DMS79 treated with DMSO at 0.1 percent for 48 hours (cell line): ENCODE measurements at places on chromosomes 4 and X.

DNA sequence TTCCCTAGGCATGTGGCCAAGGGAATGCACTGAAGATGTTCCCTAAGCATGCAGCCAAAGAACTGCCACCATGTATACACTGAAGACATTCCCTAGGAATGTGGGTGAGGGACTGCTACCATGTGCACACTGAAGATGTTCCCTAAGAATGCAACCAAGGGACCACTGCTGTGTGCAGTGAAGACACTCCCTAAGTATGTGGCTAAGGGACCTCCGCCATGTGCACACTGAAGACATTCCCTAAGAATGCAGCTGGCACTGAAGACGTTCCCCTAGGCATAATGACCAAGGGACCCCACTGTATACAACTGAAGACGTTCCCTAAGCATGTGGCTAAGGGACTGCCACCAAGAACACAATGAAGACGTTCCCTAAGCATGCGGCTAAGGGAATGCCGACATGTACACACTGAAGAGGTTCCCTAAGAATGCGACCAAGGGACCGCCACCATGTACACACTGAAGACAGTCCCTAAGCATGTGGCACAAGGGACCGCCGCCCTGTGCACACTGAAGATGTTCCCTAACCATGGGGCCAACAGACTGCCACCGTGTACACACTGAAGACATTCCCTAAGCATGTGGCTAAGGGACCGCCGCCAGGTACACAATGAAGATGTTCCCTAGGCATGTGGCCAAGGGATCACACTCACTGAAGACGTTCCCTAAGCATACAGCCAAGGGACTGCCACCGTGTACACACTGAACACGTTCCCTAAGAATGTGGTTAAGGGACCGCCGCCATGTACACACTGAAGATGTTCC lies 25.6 kb downstream of the DHRSX start:
- no peak for DNase-seq

DNA sequence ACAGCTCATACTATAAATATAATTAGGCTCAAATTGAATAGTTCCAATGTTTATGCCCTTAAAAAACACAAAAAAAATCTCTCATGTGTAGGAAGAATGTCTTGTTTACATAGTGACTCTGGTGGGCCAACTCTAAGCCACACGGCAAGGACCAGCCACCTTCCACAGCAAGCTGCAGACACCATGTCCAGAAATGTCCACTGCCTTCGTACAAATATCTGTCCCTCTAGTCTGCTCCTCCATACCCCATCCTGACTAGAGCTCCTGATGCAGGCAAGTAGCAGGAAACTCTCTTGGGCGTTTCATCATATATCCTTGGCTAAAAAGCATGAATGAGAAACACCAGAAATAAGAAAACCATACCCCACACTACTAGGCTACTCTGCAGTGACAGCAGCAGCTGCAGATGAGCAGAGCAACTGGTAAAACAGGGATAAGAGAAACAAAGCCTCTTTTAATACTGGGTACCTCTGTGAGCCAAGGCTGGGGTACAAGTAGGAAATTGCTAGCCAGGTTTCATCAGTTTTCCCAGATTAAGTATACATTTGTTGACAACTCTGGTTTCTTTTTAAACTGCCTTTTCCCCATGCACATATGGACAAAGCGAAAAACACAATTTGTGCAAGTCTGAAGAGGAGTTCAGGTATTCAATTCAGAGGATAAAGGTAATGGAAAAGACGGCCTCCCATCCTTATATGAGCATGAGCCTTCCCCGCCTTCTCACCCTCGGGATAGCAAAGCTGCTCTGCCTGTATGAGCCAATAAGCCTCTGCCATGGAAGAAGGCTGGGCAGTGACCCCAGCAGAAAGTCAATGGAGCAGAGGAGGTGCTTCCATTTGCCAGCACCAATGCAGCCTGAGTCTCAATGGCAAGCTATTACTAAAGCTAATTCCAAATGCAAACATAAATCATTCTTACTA lies 245.4 kb downstream of the DCLK2 start:
- DNase-seq: no peak

GRCh38 chr4:165248102-165248501 lies 40.7 kb downstream of the KLHL2 start:
- no peak for DNase-seq

DNA sequence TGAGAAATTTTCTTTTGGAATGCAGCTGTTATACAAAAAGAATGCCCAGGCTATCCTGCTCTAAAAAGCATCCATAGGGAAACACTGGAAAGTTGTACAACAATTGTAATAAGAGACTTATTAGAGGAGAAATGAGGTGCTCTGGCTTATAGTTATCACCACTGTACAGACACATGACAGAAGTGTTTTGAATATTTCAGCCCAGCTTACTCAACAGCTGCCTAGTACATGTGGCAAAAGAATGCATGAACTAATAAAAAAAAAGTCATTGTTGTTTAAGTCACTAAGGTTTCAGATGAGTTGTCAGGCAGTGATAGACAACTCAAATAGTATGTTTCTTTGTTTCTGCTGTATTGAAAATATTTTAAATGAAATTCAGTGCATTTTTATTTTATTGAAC lies 307.7 kb downstream of the GPM6A start:
- DNase-seq: no peak

GRCh38 chr4:105921301-105921700 lies 26.0 kb downstream of the NPNT start:
- no peak for DNase-seq

- DNase-seq: no peak
Measured at GRCh38 chr4:156838761-156839160, 132.8 kb downstream of the PDGFC start.

DNA sequence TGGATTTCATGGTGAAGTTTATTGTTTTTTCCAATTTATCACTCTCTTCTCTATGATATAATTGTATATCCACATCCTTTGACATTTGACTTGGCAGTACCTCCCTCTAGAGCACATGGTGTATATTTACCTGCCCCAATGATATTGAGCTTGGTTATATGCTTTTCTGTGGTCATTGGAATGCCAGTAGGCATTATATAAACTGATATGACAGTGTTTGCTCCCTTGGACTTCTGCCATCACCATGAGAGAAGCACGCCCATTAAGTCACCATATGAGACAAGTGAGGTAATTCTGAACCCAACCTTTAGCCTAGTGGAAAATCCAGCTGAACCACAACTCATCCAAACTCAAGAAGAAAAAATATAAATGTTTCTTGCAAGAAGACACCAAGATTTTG lies 2761.5 kb downstream of the ARAP2 start:
- DNase-seq: no peak

- DNase-seq: no peak
Measured at GRCh38 chrX:154517101-154517781, 1.2 kb upstream of the FAM3A start.

- no peak for DNase-seq
Measured at GRCh38 chr4:8267077-8267476, 2.5 kb upstream of the HTRA3 start.
